ENCODE measurements at places on chromosomes 3 and 15.

GRCh38 chr3:58628823-58629562 lies 37.6 kb downstream of the FAM3D start:
- no peak overlapping the region for H3K4me3 ChIP-seq
- no peak for DNase-seq
- no peaks in the 10 kb centered on the region for H3K36me3 ChIP-seq
- H3K4me1 ChIP-seq, result peaks cover 27% of the 10 kb centered on the region
- H3K27ac ChIP-seq, result peak overlapping the region; percentile 43

DNA sequence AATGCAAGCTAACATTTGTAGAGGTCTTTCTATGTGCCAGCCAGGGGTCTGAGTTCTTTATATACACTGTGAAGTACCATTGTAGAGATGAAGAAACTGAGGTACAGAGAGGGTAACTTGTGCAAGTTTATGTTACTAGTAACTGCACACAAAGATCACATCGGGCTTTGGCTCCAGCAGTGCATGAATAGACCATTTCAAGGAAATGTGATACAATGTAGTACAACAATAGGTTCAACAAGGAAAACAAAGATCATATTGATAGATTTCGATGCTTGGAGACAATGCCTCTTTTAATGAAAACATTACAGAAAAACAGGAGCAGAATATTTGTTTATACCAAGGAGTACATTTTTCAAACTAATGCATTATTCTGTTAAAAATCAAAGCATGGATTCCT lies 115.3 kb downstream of the POLR2M start:
- no peak overlapping the region for H3K4me3 ChIP-seq
- H3K27me3 ChIP-seq, result no peaks in the 10 kb centered on the region
- no peak for DNase-seq
- H3K4me1 ChIP-seq, result no peaks in the 10 kb centered on the region
- no peaks in the 10 kb centered on the region for H3K36me3 ChIP-seq

GRCh38 chr3:194254040-194254439 lies 97.1 kb downstream of the CPN2 start:
- peak; percentile 87 for DNase-seq
- no peaks in the 10 kb centered on the region for H3K27me3 ChIP-seq
- no peak overlapping the region for H3K27ac ChIP-seq
- peaks cover 23% of the 10 kb centered on the region for H3K4me1 ChIP-seq

DNA sequence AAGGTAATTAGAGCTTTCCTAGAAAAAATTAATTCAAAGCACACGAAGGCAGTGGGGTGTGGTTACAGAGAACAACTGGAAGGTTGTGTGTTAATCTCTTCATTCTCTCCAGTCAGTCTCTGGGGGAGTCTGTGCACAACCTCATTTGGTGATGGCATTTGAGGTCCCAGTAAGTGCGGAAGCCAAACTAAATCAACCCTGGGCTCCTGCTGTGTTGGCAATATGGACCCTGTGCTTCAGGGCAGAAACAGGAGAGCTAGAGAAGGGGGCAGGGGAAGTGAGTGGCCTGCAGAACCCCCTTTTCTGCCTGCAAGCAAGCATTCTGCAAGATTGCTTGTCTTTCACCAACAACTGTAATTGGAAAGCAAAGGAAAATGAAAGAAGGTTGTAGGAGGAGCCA lies 195.9 kb upstream of the ST8SIA2 start:
- no peaks in the 10 kb centered on the region for H3K27me3 ChIP-seq
- no peak overlapping the region for H3K27ac ChIP-seq
- H3K4me3 ChIP-seq, result no peak overlapping the region
- H3K4me1 ChIP-seq, result no peaks in the 10 kb centered on the region

- no peaks in the 10 kb centered on the region for H3K36me3 ChIP-seq
- DNase-seq, result no peak
- H3K27ac ChIP-seq, result no peak overlapping the region
Measured at GRCh38 chr3:138916824-138917223, 30.1 kb downstream of the FOXL2 start.

DNA sequence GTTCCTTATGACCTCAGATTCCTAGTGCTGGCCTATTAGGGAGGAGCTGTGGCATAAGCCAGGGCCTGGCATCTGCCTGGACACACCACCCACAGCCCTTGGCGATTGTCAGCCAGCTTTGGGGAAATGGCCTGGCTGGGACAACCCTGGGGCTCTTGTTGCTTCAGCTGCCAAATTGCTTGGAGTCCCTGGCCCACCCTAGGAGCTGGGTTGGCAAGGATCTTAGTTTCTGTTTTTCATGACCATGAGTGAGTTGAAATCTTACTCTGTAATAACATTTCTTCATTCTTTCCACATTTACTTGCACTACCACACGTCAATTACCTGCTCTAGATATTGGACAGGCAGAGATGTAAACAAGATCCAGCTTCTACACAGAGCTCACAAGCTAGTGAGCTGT lies 1.9 kb upstream of the MYZAP start:
- H3K4me1 ChIP-seq, result peaks cover 31% of the 10 kb centered on the region
- H3K4me3 ChIP-seq, result no peak overlapping the region
- no peaks in the 10 kb centered on the region for H3K27me3 ChIP-seq
- H3K27ac ChIP-seq, result peak overlapping the region; percentile 29

- H3K4me3 ChIP-seq, result no peak overlapping the region
- H3K4me1 ChIP-seq, result no peaks in the 10 kb centered on the region
- no peak overlapping the region for H3K27ac ChIP-seq
- DNase-seq, result no peak
- no peaks in the 10 kb centered on the region for H3K36me3 ChIP-seq
Measured at GRCh38 chr3:82055792-82056191, 294.3 kb upstream of the GBE1 start.

DNA sequence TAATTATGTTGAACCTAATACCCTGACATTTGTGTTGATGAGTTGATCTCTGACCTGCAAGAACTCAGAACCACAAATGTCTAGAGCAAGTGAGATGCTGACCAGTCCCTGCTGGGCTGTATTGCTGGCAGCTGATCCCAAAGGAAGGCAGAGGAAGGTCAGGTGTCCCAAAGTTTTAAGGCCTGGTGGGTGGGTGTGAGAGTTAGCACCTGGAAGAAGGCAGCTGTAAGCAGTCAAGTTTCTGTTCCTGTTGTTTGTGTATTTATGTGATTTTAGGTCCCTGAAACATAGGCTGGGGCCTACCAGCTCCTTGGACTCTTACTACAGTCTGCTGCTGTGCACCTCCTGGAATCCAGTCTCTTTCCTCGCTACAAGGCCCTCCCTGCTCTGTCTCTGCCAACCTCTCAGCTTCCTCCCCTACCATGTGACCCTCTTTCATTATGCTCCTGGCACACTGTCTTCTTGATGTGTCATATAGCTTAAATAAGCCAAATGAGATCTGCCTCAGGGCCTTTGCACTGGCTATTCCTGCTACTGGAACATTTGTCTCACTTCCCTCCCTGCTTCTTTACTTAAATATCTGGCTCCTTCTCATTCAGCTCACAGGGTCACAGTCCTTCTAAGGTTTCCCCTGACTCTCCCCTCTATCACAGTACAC lies 31.0 kb upstream of the ATOSA start:
- H3K36me3 ChIP-seq, result no peaks in the 10 kb centered on the region
- no peak overlapping the region for H3K4me3 ChIP-seq
- H3K27ac ChIP-seq, result no peak overlapping the region
- no peaks in the 10 kb centered on the region for H3K4me1 ChIP-seq
- DNase-seq, result no peak

DNA sequence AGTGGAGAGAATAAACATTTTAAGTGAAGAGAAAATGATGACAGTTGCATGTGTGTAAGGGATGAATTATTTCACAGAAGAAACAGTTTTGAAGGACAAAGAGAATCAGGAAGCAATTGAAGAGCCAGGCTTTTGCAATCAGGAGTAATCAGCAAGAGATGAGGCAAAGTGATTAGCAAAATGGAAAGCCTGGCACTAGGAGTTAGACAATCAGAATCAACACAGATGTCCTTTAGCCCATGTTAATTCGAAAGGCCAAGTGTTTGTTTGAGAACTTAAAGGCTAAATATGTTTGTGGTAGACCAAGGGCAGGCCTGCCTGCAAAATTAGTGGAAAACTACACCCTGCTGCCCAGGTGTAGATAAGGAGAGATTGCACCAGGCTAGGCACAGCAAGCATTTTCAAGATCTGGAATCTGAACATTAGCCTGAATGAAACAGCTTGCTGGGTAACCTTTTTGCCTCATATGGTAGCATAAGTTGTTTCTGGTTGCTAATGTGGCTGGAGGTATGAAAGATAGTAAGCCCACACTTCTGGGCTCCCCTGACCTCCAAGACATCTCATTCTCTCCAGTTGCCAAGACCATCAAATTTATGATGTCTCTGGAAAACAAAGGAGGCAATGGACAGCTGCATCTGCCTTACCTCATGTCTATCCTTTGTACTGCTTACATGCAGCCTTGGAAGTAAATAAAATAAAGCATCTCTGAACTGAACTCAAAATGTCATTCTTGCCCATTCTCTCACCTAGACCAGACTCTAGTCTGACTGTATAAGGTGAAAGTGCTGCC lies 22.0 kb upstream of the LEKR1 start:
- H3K27ac ChIP-seq, result no peak overlapping the region
- DNase-seq, result no peak
- H3K4me3 ChIP-seq, result no peak overlapping the region
- no peaks in the 10 kb centered on the region for H3K27me3 ChIP-seq

DNA sequence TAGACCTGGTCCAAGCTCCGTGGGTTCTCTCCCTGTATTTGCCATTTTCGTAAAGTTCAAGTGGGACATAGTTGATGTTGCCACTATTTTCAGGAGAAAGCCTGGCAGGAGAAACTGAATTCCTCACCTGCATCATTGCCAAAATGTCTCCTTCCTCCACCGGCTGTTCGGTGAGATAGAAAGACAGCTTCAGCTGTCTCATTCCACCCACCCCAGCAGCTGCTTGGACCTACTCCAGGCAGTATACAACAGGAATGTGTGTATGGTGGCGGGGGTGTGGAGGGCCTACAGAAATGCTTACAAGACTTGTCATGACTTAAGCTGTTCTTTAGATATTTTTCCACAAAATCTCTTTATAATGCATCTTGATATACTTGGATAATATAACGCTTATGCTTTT lies 132.7 kb upstream of the RAP2B start:
- no peak overlapping the region for H3K27ac ChIP-seq
- H3K27me3 ChIP-seq, result no peaks in the 10 kb centered on the region
- H3K4me1 ChIP-seq, result no peaks in the 10 kb centered on the region
- H3K4me3 ChIP-seq, result no peak overlapping the region

DNA sequence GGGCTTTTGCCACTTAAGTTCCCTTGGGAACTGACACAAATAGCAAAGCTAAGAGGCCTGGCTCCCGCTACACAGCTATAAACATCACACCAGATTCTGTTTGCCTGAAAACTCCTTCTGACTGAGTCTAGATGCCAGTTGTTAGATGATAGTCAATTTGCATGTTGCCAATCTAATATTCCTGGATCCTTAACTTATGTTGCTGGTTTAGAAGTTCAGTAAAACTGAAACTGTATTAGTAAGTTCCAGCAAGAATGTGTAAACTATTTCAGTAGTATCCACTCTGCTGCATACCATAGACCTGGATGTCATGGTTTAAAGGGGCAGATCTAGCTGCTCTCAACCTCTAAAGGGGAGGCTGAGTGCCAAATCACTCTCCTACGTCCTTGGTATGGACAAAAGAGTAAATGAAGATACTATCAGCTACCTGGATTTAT lies 27.1 kb upstream of the LACTB start:
- H3K36me3 ChIP-seq, result no peaks in the 10 kb centered on the region
- no peak overlapping the region for H3K4me3 ChIP-seq
- H3K4me1 ChIP-seq, result no peaks in the 10 kb centered on the region
- no peak overlapping the region for H3K27ac ChIP-seq
- H3K27me3 ChIP-seq, result no peaks in the 10 kb centered on the region

- H3K4me1 ChIP-seq, result peaks cover 29% of the 10 kb centered on the region
- no peak overlapping the region for H3K4me3 ChIP-seq
- H3K27me3 ChIP-seq, result no peaks in the 10 kb centered on the region
- H3K36me3 ChIP-seq, result no peaks in the 10 kb centered on the region
Measured at GRCh38 chr3:54447427-54447826, 325.1 kb downstream of the CACNA2D3 start.

DNA sequence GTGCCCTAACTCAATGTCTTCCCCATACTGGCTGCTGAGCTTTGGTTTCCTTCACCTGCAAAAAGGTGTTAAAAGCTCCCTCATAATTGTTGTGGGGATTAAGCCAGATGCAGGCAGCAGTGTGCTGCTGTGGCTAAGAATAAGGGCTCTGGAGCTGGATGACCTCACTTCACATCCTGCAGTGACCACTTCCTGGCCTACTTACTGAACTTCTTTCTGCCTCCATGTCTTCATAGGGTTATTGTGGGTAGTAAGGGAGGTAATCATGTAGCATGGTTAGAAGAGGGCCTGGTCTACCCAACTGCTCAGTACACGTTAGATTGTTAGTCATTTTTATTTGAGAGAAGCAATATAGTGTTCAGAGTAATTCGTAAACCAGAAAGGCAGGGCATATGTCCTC lies 18.4 kb downstream of the GYG1 start:
- peaks cover 31% of the 10 kb centered on the region for H3K36me3 ChIP-seq
- H3K4me3 ChIP-seq, result no peak overlapping the region
- no peak for DNase-seq
- H3K4me1 ChIP-seq, result no peaks in the 10 kb centered on the region
- H3K27ac ChIP-seq, result no peak overlapping the region
- no peaks in the 10 kb centered on the region for H3K27me3 ChIP-seq

- H3K4me3 ChIP-seq, result no peak overlapping the region
- no peaks in the 10 kb centered on the region for H3K27me3 ChIP-seq
- H3K4me1 ChIP-seq, result peaks cover 21% of the 10 kb centered on the region
- H3K36me3 ChIP-seq, result no peaks in the 10 kb centered on the region
Measured at GRCh38 chr15:40256638-40257235, 17.9 kb downstream of the PAK6 start.

DNA sequence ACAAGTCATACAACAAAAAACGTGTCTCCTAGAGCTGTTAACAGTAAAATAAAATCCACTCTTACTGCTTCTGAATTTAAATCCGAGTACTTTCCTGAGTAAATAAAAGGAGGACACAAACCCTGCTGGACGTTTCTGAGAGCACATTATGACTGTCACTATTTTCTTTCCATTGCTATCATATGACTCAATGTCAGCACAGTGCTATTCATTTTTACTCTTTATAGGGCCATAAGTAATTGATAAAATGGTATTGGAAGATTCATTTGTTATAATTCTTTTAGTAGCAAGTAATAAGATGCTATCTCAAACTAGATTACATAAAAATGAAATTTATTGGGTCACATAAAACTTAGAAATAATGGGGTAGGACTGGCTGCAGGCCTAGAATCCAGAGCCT lies 68.6 kb downstream of the ALCAM start:
- H3K27me3 ChIP-seq, result no peaks in the 10 kb centered on the region
- no peak for DNase-seq
- H3K4me1 ChIP-seq, result no peaks in the 10 kb centered on the region
- H3K27ac ChIP-seq, result no peak overlapping the region
- H3K36me3 ChIP-seq, result no peaks in the 10 kb centered on the region

- H3K4me3 ChIP-seq, result no peak overlapping the region
- no peaks in the 10 kb centered on the region for H3K4me1 ChIP-seq
- no peaks in the 10 kb centered on the region for H3K36me3 ChIP-seq
Measured at GRCh38 chr3:3815206-3815605, 16.0 kb downstream of the LRRN1 start.

DNA sequence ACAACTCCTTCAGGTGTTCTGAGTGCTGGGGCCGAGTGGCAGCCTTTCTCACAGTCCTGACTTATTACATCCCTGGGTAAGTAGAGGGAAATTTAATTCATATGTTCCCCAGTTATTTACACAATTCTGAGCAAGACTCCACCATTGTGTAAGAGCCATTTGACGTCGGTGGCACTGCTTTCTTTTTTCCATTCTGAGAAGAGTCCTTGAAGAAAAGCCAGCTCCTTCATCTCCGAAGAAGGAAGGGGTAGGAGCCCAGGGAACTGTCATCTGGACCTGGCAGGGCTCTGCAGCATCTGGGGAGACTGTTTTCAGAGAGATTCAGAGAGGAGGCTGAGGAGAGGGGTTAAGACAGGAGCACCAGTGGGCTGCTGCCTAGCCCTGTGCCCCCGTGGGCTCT lies 22.6 kb upstream of the MASP1 start:
- H3K36me3 ChIP-seq, result no peaks in the 10 kb centered on the region
- H3K27me3 ChIP-seq, result no peaks in the 10 kb centered on the region
- H3K27ac ChIP-seq, result no peak overlapping the region
- no peak for DNase-seq
